ENCODE measurements at places on chromosomes 6 and 20. TPM values are rescaled to one million over a fixed set of nuclear protein-coding genes. Genes with fewer than 3 reads are reported as not detected.

The RPP21 gene
- total RNA-seq: 39.7 TPM

The LBP gene
- total RNA-seq: not detected

DNA sequence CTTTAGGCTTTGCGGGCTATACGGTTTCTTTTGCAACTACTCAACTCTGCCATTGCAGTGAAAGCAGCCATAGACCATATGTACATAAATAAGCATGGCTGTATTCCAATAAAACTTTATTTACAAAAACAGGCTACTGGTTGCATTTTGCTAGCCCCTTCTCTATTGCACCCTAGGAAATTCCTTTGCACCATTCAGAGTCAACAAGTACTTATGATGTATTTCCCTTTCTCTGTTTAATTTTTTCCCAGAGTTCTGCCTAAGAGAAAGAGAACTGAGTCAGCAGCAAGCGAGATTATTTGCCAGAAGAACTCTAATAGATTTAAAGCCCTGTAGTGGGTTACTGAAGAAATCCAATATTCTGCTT lies 33.8 kb downstream of the ADGRF1 start:
- no peaks in the 10 kb centered on the region for H3K4me1 ChIP-seq
- no peaks in the 10 kb centered on the region for H3K27me3 ChIP-seq
- H3K27ac ChIP-seq: no peak overlapping the region
- H3K4me3 ChIP-seq: no peak overlapping the region

DNA sequence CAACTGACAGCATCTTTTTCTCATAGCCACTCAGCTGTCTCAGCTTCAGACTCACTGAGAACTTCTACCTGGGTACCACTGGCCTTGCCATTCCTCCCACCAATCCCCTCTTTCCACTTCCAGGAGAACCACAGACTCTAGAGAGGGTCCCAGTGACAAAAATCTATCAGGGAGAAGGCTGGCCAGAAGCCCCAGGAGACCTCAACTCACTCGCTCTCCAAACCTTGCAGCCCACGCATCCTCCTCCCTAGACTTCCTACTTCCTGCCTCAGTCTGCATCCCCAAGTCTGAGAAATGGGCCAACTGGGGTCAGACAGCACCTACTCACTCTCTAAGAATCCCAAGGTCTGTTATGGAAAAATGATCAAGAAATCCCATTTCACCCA lies 1.2 kb downstream of the TMEM239 start:
- H3K36me3 ChIP-seq: no peaks in the 10 kb centered on the region
- H3K4me3 ChIP-seq: no peak overlapping the region
- peaks cover 4% of the 10 kb centered on the region for H3K4me1 ChIP-seq
- DNase-seq: no peak
- no peak overlapping the region for H3K27ac ChIP-seq

- peak overlapping the region; percentile 41 for H3K27ac ChIP-seq
- peaks cover 46% of the 10 kb centered on the region for H3K4me1 ChIP-seq
- no peak for DNase-seq
- no peaks in the 10 kb centered on the region for H3K27me3 ChIP-seq
- peaks cover 22% of the 10 kb centered on the region for H3K36me3 ChIP-seq
- no peak overlapping the region for H3K4me3 ChIP-seq
Measured at GRCh38 chr20:44897133-44897532, 11.6 kb downstream of the YWHAB start.

- no peaks in the 10 kb centered on the region for H3K36me3 ChIP-seq
- no peak for DNase-seq
- H3K27ac ChIP-seq: no peak overlapping the region
- peaks cover 3% of the 10 kb centered on the region for H3K27me3 ChIP-seq
- H3K4me1 ChIP-seq: no peaks in the 10 kb centered on the region
Measured at GRCh38 chr6:29486577-29486976, 1.2 kb downstream of the MAS1L start.

Measured in naive thymus-derived CD4-positive, alpha-beta T cell (primary cell).